Iris pigment epithelial cell (primary cell): ENCODE measurements at places on chromosomes 11 and 22.

DNA sequence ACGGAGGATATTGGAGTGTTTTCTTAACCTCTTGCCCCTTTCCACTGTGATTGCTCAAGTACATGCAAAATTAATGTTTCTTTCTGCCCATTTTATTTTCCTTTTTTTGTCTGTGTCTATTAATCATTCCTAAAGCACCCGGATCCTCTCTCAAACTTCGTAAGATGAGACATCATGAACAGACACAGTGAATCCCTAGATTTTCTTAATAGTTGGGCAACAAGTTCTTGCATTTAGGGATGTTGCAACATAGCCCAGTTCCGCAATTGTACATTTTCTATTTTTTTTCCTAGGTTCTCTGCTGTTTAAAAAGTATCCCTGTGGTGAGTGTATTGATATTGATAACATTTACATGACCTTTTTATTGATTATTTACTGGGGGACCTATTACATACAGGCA is 2.9 kb downstream of the FAM111A start:
- peak; percentile 91 for DNase-seq

GRCh38 chr11:67484847-67485311 is 2.1 kb downstream of the AIP start:
- DNase-seq: no peak

DNA sequence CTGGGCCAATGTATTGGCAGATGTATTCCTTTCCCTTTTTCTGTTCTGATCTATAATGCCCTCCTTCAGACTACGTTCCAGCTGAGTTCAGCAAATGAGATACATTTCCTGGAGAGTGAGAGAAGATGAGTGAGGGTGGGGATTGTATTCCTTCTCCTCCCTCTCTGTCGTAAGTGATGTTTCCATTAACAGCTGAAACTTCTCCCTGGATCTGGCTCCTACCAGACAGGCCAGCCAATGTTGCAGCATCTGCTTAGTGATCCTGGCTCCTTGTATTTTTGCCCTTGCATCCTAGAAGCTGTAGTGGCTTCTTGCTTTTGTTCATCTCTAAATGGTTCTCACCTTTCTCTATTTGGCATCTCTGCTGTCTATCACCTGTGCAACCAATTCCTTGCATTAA is 48.2 kb upstream of the MTMR2 start:
- no peak for DNase-seq

DNA sequence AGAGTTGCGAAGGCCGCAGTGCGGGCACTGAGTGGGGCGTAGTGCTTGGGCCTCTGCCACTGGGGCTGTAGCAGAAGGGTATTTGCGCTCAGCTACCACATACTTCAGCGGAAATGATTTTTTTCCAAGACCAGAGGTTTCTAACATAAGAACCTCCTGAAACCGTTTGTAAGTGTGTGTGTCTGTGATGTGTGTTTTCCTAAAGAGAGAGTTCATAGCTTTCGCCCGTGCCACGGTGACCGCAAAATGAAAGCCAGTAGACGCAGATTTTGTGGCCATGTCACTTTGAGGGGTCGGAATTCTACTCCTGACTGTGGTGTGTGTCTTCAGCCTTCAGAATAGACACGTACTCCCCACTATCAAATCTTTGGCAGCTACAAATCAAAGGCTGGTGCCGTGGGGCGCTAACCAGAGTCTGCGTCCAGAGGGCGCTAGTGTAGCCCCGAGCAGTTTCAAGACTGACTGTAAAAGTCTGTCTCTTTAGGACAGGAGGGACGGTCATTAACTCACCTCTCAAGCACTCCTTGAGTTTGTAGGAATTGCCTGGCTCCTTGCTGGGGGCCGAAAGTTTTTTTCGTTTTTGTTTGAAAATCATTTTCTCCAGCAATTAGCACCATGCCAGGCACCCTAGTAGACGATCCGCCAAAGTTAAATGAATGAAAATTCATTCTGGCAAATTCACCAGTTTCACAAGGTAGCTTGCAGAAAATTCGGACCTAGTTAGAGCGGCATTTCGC is 2.5 kb upstream of the CALCA start:
- peak; percentile 46 for DNase-seq

DNA sequence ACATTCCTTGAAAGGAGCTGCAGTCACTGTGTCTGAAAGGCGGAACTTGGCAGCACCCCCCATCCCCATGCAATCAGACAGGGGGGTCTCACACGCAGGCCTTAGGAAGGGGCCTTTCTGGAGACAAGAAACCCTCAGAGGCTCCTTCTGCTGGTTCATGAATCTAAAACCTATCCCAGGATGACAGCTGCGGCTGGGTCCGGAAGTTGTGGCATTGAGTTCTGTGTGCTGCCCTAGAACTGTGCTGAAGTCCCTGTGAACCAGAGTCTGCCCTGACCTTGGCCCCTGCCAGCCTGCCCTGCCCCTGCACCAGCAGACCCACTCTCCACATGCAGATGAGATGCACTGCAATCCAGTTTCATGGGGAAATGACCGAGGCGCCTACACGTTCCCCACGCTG is 268.0 kb downstream of the CTTN start:
- no peak for DNase-seq

GRCh38 chr11:42179216-42179615 is 719.8 kb upstream of the LRRC4C start:
- no peak for DNase-seq

GRCh38 chr22:27947448-27947847 is 28.4 kb upstream of the PITPNB start:
- no peak for DNase-seq

DNA sequence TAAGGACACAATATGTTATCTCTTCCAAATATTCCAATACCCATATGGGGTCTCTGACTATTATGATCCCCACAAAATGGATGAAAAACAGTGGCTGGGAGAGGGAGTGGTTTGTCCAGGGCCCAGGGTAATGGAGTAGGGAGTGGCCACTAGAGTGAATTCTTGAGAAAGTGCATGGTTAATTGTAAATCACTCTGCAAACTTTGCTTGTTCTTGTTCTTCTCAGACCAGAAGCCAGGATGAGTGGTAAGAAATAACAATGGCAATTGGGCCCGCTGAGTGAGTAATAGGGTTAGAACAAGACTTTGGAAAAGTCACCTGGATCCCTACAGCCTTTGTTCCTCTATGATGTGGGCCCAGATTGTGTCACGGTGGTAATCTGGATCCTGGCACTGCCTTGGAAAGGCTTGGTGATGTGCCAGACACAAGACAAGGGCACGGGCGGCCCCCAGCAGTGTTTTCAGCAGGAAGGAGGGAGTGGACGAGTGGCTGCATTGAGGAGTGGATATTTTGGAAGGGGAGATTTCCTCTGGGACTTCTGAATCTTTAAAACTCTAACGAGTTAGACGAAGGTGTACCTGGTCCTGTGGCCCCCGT is 18.2 kb upstream of the KIRREL3 start:
- no peak for DNase-seq

DNA sequence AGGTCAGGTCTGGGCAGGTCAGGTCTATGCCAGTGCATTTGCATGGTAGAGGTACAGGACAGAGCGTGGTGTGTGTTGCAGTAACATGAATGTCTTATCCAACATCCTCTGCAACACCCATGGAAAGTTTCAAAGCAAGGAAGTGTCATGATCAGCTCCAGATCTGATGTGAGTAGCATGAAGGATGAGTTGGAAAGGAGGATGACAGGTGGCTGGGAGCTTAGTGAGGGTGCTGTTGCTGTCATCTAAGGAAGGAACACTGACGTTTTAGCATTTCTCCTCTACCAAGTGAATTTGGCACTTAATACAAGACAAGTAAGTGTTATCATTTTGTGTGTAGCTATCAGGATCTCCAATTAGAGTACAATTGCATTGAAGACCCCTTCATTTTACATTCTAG is 65.1 kb downstream of the GRK3 start:
- DNase-seq: no peak

DNA sequence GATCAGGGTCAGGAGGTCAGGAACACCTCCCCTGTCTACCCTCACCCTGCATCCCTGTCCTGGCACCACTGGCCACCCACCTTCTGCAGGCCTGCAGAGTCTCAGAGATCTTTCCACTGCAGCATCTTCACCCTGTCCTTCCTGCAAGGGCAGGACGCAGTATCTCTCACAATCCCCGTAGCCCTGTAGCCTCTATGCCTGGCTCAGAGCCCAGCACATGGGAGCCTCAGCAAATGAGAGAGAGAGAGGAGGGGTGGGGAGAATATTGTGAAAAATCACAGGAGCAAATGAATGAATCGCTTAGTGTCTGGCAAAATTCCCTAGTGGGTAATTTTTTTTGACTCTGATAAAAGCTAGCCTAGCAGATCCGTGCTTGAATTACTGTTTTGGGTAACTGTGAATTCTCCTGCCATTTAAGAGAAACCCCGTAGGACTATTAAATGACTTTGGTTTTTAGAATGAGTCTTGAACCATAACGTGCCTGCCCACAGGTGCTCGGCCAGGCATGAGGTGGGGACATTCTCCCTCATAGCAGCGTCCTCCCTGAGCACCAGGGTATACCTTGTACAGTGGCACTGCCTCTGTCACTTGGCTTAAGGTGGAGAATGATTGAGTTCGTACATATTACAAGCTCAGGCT is 91.5 kb downstream of the MORC2 start:
- DNase-seq: peak; percentile 65

GRCh38 chr22:27698813-27699212 is 102.7 kb downstream of the MN1 start:
- DNase-seq: no peak

- peak; percentile 22 for DNase-seq
These were observed 38.5 kb downstream of the CWC15 start for GRCh38 chr11:94934846-94935245.

DNA sequence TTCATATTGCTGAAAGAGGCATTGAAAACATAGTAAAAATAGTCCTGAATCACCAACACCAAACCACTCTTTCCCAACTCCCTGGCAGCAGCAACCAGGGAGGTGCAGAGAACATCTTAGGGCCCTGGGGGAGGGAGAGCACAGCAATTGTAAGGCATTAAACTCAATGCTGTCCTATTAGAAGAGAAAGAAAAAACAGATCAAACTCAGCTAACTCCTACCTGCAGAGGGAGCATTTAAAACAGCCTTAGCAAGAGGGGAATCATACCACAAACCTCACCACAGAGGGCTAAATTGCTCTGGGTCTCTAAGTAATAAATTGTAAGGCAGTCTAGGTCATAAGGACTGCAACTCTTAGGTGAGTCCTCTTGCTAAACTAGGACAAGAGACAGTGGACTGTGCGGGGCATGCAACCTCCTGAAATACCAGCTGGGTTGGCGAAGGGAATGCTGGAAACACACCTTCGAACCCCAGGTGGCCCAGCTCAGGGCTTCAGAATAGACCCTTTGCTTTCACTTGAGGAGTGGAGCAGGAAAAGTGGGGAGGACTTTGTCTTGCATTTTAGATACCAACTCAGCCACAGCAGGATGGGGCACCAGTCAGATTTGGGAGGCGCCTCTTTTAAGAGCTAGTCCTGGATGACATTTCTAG is 697.1 kb upstream of the FAT3 start:
- DNase-seq: no peak

DNA sequence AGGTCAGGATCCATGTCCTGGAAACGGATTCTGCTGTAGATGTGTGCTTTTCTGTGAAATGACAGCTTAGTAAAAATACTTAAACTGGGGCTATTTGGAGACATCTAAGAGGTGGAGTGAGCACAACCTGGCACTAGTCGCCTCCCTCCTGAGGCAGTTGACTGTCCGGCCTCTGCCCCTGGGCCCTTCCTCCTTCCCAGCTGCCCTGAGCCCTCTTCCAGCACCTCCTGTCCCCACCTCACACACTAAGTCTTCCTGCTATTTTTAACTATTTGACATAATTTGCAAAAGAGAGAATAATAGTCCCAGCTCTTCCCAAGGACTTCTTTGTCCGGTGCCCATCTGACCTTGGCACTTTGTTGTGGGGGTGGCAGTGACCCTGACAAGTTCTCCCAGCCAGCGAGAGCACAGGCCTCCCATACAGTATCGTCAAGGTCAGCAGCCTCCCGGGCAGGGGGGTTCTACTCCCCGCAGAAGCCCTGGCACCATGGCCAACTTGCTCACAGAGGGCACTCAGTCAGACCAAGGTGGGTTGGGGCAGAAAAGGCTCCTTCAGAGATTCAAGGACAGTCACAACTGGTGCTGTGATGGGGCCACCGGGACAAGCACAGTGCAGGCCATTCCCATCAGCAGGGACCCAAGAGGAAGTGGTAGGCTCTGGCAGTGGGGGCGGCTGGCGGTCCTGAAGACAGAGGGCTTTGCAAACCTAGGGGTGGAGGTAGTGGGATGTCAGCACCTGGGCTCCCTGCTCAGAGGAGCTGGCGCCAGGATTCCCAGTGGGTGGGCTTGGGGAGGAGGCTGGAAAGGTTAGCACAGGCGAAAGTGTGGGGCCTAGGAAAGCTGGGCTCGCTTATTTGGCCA is 5.5 kb upstream of the NEAT1 start:
- peak; percentile 20 for DNase-seq

DNA sequence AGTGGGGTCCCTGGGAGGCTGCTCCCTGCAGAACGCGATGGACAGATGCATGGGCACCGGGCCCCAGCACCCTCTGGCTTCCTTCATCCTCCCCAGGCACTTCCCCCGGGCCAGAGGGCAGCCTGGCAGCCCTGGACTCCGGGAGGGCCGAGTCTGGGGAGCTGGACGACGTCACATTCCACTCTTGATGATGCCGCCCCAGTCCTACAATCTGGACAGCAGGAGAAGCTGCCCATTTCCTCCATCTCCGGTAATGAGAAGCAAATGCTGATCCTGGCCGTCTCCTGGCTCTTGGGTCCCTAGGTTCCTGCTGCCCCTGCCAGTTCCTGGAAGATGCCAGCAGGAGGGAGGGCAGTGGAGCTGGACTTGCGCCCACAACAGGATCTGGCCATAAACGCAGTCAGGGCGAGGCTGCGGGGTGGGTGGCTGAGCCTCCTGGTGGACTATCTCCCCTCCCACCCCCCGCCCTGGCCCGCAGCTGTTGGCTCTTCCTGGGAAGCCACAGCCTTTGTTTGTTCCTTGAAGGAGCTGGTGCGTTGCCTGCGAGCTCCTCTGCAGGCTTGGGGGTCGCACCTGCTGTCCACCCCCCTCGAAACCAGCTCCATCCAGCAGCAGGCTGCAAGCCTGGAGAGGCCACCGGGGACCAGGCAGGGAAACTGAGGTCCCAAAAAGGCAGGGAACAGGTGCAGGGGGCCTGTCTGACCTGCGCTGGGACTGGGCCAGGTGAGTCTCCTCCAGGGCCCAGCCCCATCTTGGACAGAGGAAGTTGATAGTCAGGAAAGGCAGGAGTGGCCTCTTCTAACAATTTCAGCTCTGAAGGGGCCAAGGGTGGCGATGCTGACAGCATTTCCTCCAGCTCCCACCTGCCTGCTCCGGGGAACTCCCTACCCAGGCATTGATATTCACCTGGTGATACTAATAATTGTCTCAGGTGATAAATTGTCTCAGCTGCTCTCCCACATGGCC is 17.9 kb upstream of the MUC6 start:
- DNase-seq: no peak

DNA sequence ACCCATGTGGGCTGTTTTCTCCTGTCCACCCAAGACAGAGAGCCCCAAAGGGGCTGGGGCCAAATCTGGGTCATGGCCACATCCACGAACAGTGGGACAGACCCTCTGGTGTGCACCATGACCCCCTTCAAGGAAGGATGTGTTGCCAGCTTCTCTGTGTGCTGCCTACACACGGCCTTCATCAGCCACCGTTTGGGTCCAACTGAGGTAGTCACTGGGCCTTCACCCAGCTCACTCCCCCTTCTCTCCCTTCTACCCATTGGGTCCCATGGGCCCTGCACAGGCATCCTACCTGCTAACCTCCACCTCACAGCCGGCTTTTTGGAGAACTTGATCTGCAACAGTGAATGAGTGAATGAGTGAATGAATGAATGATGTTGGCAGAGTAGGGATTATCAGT is 1484.9 kb downstream of the BRD1 start:
- no peak for DNase-seq

- no peak for DNase-seq
These were observed 6.4 kb downstream of the ARL14EP start for GRCh38 chr11:30329150-30329940.
